Hematopoietic multipotent progenitor cell (in vitro differentiated cells): ENCODE measurements at places on chromosomes 3 and 15.

DNA sequence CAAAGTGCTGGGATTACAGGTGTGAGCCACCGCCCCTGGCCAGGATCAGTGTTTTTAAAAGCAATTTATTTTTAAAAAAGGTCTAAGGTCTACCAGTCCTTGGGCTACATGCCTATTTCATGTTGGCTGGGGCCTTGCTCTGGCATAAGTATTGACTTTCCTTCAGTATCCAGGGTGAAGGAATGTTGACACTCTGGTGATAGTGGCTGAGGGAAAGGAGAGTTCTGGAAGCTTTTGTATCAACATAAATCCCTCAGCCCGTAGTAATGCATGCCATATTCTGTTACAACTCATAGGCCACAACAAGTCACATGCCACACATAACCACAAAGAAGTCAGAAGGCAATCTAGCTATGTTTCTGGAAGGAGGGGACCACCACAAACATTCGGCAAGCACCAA lies 273.9 kb downstream of the ROBO2 start:
- DNase-seq: no peak

GRCh38 chr15:73602446-73602843 lies 30.7 kb downstream of the NPTN start:
- peak; percentile 22 for DNase-seq

DNA sequence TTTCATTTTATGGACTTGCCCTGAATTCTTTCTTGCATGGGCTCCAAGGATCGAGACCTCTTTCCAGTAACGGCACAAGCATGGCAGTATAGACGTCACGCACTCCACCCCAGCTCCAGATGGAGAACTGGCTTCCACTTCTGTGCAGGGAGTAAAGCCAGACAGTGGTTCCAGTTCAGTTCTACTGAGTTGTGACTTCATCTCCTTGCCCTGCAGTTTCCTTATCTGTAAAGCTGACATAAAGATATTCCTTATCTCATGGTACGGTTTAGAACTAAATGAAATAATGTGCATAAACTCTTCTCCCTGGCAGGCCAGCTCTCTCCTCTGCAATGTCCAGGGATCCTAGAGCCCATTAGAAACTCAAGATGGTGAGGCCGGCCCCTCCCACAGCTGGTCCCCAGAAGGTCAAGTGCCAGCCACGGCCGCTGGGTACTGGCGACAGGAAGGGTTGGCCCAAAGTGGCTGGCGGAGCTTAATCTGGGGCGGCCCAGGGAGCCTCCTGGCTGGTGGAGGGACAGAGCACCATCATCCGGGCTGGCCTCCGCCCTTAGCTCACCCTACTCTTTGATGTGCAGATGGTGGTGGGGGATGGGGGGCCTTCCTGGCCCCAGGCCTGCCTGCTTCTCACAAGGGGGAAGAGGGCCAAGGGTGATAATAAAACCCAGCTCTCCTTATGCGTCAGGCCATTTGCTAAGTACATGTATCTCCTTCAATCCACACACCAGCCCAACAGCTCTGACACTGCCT lies 7.2 kb downstream of the MESP2 start:
- DNase-seq: no peak

GRCh38 chr3:27885641-27886040 lies 163.5 kb upstream of the EOMES start:
- no peak for DNase-seq

- DNase-seq: no peak
Observed at GRCh38 chr3:74004386-74004785, 379.6 kb upstream of the PDZRN3 start.
